ENCODE measurements at places on chromosomes 11 and 22.
A peak's percentile ranks its signal among the peaks of the same experiment; 100 is the strongest.

DNA sequence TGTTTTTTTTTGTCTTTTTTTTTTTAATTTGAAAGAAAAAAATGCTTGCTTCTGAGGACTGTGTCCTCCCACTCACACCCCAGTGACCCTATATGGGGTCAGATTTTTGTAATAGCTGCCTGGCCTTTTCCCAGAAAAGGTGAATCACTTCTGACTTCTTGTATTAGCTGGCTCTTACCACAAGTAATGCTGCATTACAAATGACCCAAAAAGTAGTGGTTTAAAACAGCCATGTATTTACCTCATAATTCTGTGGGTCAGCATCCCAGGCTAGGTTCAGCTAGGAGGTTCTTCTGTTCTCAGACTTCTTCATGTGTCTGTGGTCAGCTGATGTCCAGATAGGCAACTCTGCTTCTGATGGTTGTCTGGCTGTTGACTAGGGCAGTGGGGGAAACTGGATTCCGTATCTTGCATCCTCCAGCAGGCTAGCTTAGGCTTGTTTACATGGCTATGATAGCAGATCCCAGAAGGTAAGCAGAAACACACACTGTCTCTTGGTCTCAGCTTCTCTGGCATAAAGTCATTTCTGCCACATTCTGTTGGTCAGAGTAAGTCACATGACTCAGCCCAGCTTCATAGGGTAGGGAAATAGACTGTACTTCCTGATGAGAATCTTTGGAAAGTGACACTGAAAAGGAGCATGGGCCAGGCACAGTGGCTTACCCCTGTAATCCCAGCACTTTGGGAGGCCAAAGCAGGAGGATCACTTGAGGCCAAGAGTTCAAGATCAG lies 19.5 kb downstream of the LHFPL7 start:
- DNase-seq, result no peak

- no peak for DNase-seq
Measured at GRCh38 chr22:21929253-21929652, 23.4 kb downstream of the PPM1F start.

- DNase-seq, result no peak
Measured at GRCh38 chr11:66860449-66860831, 3.6 kb downstream of the LRFN4 start.

DNA sequence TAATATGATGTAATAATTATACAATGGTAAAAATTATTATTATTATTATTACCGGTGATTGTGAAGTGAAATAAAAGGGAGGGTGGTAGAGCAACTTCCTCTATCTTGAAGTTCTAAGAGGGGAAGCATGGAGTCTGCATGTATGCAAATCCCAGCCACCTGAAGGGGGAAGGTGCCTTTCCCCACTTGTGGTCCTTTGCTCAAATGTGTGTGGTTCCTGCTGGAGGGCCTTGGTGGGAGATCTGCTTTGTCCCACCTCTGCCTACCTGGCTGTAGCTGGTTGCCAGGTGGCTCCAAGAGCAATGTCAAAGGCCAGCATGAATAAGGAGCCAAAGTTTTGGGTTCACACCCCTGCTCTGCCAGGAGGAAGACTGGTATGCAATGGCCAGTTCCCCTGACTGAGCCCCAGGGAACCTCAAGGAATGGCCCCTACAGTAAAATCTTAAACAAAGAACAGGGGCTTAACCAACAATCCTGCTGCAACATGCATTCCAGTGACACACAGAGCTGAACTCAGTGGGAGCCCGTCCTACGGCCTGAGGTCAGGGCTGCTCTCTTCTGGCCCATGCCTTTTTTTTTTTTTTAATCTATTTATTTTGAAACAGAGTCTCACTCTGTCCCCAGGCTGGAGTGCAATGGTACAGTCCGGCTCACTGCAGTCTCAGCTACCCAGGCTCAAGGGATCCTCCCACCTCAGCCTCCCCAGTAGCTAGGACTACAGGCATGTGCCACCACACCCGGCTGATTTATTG lies 8.5 kb downstream of the TMEM132A start:
- no peak for DNase-seq

GRCh38 chr11:121059605-121060004 lies 35.7 kb downstream of the TBCEL start:
- DNase-seq, result no peak

- no peak for DNase-seq
Measured at GRCh38 chr11:113488931-113489351, 13.7 kb upstream of the DRD2 start.

DNA sequence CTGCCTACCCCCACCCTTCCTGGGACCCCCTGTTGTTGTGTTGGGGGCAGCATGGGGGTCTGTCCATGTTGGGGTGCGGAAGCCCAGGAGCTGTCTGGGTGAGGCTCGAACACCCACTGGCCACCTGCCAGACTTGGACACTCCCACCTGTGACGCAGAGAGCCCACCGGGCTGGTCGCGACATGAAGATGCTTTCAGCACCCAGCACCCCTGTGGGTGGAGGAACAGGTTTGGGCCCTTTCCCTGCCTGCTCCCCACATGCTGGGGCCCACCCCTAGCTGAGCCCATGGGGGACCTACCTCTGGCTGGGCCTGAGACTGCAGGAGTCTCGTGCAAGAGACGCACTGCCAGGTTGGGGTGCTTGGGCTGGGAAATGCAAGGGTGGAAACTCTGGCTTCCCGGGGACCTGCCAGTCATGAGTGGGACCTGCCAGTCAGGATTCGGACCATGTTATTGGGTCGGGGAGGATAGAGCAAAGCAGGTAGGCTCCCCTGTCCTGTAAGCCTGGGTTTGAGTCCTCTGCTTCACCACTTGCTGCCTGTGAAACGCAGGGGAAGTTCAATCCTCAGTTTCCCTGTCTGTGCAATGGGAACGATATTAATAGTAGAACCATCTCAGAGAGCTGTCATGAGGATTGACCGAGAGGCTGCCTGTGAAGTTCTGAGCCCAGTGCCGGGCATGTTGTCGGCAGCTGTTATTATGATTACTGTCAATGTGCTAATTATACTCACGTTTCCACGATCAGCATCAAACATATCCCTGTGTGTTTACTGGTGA lies 24.1 kb downstream of the KIAA1671 start:
- no peak for DNase-seq

DNA sequence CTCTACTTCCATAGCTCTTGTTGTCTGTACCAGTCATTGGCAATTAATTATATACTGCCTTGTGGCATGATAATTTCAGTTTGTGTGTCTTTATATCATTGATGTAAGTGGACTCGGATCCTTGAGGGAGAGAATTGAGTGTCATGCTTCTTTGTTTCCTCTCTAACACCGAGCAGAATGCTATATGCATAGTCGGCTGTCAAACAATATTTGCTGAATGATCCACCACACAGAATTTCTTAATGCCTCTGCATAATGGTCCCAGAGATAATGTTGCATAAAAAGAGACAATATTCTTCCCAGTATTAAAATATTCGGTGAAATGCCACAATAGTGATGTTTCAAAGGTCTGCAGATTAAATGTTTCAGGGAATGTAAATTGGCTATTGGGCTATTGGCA lies 664.8 kb downstream of the NTM start:
- DNase-seq, result no peak

- no peak for DNase-seq
Measured at GRCh38 chr11:86438685-86439084, 64.0 kb downstream of the CCDC81 start.

GRCh38 chr11:70091638-70092037 lies 13.5 kb downstream of the ANO1 start:
- DNase-seq, result no peak

DNA sequence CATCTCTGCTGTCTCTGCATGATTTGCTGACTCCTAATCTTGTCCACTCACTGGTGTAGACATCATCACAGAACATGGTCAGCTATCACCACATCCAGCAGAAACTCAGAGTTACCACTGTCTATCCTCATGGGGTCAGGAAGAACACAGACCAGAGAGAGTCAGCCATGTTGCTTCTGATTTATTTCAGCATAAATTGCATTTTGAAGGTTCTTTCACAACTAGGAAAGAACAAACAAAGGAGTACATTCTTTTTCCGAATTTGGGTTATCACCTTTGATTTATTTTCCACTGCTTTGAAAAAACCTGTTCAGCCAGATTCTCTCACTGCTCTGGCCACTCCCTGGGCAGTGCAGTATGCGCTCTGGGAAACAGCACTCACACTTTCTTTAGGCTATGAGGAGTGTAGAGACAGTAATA lies 172.0 kb upstream of the MTMR2 start:
- DNase-seq, result no peak

DNA sequence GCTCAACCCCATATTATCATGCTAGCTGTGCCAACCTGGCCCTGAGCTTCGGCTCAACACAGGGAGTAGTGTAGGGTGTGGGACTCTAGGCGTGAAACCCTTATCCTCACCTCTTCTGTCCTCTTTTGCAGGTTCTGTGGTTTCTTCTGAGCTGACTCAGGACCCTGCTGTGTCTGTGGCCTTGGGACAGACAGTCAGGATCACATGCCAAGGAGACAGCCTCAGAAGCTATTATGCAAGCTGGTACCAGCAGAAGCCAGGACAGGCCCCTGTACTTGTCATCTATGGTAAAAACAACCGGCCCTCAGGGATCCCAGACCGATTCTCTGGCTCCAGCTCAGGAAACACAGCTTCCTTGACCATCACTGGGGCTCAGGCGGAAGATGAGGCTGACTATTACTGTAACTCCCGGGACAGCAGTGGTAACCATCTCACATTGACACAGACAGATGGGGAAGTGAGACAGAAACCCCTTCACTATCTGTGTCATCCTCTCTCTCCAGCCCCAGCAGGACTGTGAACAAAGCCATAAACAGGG lies 76.4 kb downstream of the GGTLC2 start:
- DNase-seq, result no peak

GRCh38 chr11:26719998-26720397 lies 1.9 kb downstream of the SLC5A12 start:
- DNase-seq, result no peak

DNA sequence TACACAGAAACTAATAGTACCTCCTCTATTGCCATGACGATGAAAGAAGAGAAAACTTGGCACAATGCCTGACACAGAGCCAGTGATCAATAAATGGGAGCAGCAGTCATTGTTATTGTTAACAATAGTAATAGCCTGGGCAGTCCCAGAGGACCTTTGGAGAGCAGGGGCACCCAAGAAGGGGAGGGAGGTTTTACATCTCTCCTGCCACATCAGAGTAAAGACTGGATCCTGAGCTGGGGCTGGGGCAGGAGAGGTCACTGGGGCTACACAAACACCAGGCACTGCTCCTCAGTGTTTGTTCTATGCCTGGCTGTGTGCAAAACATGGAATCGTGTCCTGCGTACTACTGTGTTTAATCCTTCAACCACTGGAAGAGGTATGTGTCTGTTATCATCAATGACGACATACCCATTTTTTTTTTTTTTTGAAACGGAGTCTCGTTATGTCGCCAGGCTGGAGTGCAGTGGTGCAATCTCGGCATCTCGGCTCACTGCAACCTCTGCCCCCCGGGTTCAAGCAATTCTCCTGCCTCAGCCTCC lies 25.0 kb upstream of the CREB3L1 start:
- DNase-seq, result no peak

- no peak for DNase-seq
Measured at GRCh38 chr11:65225279-65226102, 36.3 kb upstream of the POLA2 start.

DNA sequence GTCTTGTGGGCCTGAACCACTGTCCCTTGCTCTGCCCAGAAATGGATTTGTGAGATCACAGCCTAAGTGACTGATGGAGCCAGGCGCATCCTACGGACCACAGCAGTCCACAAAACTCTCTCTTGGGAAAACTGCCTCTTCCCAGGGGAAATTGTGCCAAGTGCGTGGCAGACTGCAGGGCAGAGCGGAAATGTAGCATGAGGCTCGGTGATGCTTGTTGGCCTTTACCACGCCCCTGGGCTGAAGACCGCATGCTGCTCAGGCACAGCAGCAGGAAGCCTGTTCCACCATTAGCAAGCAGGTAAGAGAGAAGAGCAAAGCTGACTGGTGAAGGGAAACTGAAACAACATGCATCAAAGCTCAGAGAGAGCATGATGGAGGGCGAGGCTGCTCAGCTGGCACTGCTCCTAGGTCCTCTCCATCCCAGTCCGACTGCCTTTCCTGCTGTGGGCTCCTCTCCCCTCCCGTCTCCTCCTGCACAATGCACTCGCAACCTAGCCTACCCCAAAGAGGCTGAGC lies 26.5 kb upstream of the SCARF2 start:
- DNase-seq, result no peak

DNA sequence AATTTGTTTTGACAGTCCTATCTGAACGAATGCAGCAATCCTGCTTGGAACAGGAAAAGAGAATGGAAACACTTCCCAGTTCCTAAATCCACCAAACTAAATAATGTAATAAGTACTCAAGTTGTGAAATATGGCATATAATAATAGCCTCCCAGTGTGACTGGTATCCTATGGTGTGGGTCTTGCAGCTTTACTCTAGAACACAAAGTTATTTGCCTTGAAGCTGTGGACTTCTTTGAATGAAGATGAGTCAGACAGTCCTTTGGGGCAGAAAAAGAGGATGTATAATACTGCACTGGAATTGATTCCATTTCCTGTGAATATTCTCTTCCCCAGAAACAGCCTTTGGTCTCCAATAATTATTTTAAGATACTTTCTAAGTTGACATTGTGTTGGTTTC lies 887.0 kb downstream of the KCNA4 start:
- DNase-seq, result no peak

DNA sequence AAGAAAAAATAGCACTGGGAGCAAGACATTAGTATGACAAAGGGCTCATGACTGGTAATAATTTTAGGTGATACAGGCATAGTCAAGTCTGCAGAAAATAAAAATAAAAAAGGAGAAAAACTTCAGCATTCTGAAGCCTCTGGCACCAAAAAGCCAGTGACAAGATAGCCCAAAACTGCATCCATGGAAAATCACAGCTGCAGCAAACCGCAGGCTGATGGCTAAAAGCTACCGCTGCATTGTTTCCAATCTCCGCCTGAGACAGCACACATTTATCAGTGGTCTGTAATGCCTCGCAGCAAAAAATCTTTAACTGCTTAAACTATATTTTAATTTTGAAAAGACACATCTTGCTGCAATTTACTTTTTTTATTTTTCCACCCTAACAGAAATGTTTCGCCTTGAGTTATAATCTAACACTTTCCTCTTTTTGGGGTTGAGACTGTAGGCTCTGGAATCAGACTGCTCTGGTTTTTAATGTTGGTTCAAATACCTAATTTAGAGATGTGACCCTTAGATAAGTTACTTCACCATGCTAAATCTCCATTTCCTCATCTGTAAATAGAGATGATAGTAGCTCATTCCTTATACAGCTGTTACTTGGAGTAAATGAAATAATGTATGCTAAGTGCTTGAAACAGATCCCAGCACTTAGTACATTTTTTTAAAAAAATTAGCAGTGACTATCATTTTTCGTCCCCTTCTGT lies 42.0 kb upstream of the FIBIN start:
- DNase-seq, result no peak

GRCh38 chr11:117144477-117145392 lies 648 bp downstream of the PAFAH1B2 start:
- peak; percentile 46 for DNase-seq

- DNase-seq, result no peak
Measured at GRCh38 chr11:39542460-39542859, 1917.0 kb downstream of the LRRC4C start.
